GM06990 (cell line): ENCODE measurements at places on chromosomes 16 and 17.

DNA sequence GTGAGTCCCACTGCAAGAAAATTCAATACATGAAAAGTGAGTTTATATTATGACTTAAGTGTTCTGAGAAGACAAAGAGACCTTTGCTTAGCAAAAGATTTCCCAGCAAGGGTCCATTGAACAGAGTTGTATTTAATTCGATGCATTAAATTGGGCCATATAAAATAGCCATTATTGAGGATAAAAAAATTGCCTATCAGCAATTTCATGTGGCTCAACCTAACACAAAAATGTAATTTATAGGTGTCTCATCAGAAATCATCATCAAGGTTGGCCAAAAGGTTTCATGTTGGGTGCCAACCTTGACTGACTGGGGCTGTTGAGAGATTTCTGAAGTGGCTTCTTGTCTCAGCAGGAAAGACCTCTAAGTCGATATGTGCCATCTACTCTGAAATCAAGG lies 84.8 kb upstream of the TOX3 start:
- no peak for DNase-seq

DNA sequence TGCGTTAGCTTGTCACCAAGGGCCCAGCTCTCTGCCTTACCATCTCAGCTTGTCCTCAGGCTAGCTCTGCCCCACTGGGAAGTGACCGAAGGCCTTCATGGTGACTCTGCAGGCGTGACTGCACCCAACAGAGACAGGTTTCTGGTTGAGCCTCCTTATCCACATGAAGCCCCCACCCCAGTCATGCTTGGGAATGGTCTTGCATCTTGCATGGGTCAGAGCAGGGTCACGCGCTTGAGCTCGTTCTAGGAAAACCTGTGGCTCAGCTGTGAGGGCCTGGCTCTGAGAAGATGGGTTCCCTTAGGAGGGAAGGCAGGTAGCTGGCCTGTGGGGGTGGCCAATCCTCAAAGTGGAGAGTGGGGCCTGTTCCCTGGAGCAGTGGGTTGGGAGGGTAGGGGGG lies 122.8 kb downstream of the BANP start:
- no peak for DNase-seq

DNA sequence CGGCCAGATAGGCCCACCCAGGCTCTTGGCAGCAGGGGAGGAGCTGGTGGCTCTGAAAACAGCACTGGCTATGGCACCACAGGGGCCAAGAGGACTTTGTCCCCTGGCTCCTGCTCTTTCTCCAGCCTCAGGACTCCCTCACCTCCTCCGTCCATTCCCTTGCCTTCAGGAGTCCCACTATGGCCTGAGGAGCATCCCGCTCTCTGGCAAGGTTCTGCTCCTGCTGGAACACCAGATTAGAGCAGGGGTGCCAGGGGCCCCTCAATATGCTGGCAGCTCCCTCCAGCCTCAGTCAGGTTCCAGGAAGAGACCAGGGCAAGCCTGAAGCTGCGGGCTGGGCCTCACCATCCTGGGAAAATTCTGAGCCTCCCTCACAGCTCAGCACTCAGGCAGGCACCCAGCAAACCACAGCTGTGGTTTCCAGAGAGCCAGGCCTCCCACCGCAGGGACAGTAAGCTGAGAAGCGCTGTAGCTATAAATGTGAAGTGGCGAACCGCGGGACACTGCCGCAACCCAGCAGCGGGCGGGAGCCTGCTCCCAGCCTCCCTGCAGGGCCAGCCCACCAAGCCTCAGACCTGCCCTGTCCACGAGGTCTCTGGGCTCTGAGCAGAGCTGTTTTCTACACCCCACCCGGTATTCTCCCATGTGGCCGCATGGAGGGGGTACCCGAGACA lies 25.7 kb downstream of the C17orf100 start:
- peak; percentile 31 for DNase-seq

GRCh38 chr17:48054238-48055185 lies 6.4 kb downstream of the NFE2L1 start:
- no peak for DNase-seq

DNA sequence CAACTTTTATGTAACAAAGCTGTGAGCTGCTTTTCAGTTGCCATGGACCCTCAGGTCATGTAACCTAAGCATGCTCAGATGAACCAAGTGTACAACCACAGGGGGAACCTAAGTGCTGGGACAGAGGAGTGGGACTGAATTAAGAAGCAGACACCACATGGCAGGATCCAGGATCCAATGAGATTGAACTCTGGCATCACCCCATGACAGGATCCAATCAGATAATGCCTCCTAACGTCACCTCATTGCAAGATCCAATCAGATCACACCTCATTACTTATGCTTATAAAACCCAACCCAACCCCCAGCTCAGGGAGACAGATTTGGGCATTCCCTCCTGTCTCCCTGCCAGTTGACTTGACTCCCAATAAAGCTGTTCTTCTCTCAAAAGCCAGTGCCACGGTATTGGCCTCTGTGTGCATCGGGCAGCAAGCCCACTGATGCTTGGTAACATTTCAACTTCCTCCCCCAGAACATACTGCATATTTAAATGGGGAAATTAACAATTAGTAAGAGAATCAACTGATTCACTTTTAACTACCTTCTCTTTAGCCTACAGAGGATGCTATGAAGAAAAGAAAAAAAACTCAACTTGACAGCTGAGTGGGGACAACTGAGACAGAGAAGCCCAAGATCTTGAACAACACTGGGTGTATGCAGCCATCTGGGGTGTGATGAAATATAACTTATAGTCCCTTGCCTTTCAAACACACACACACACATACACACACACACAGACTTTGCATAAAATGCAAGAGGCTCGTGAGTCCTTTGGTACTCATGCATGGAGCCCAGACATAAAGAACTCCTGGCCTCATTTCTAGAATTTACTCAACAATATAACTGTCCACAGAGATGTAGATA lies 148.4 kb downstream of the SLC39A11 start:
- no peak for DNase-seq

- no peak for DNase-seq
Measured at GRCh38 chr16:79554912-79555311, 45.6 kb downstream of the MAF start.

GRCh38 chr17:80970044-80970761 lies 21.4 kb upstream of the CHMP6 start:
- peak; percentile 47 for DNase-seq

GRCh38 chr16:31711344-31711845 lies 162.2 kb upstream of the ZNF267 start:
- DNase-seq, result no peak

GRCh38 chr16:48559462-48560211 lies 50.3 kb downstream of the N4BP1 start:
- no peak for DNase-seq

DNA sequence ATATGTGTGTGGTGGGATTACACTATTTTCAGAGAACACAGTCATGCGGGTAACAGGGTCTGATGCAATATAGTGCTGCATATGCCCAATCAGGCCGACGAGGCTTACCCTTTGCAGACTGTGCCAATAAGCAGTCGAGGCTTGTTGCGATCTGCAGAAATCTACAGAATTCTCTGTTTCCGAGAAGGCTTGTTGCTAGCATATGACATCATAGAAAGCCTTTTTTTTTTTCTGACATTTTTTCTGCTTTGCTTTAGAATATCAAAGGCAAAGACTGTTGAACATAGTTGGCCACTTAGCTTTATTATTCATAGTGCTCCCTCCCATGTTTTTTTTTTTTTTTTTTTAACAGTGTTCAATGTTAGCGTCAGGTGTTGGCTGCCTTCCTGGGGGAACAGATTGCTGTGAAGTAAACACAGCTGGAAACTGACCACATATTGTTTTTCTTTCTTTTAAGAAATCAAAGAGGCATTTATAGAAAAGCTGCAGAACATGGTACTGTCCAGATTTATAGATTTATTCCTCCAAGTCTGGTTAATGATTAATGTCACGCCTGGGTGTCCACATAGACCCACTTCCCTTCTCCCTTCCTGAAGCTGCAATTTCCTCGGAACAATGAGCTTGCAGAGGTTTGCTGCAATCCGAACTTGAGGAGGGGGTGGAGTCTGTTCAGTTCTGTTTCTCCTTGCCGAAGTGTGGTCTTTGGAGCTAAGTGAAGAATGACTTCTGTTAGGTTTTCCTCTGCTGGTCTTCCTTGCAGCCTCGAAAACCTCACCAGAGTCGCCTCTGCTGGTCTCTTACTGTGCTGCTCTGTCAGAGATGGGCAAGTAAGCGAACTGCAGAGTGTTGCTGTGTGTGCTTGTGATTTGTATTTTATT lies 87.3 kb downstream of the MAP2K6 start:
- no peak for DNase-seq

DNA sequence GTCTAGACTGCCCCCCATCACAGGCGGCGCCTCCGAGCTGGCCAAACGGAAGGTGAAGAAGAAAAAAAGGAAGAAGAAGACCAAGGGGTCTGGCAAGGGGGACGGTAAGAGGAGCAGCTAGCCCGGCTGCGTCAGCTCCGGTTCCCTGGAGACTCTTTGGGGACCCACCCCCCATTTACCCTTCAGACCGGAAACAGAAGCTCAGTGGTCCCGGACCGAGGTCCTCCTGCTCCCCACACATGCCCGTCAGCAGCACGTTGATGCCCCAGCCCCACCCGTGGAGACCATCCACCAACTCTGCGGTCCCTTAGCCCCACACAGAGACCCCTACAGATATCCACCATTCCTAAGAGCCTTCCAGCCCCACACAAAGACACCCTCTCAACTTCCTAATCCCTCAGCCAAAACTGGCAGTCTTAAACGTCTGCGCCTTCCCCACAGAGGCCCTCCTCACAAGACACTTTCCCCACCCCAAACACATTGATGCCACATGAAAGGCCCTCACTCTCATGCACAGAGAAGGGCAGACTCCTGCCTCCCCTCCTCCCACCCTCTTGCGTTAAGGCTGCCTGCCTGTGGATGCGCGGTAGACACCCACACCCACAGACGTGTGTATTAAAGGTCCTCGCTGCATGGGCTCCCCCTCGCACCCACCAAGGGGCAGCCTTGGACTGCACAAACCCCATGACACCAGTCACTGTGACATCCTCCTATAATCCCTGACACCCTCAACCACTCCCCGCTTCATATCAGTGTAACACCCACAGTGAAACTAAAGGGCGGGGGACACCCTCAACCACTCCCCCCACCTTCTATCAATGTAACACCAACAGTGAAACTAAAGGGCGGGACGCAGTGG lies 58.2 kb upstream of the RPH3AL start:
- no peak for DNase-seq

DNA sequence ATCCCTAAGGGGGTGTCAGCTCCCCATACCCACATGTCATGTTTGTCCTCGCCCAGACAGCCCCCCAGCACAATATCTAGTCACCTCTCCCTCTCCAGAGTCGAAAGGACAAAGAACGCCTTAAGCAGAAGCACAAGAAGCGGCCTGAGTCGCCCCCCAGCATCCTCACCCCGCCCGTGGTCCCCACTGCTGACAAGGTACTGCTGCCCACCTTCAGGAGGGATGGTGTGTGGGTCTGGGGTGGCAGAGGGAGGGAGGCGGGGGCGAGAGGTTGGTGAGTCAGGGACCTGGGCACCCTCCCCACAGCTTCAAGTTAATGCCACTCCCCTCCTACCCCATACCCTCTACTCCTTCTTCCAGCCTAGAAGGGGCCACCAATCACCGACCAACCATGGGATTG lies 7.5 kb downstream of the MLLT6 start:
- DNase-seq, result no peak

DNA sequence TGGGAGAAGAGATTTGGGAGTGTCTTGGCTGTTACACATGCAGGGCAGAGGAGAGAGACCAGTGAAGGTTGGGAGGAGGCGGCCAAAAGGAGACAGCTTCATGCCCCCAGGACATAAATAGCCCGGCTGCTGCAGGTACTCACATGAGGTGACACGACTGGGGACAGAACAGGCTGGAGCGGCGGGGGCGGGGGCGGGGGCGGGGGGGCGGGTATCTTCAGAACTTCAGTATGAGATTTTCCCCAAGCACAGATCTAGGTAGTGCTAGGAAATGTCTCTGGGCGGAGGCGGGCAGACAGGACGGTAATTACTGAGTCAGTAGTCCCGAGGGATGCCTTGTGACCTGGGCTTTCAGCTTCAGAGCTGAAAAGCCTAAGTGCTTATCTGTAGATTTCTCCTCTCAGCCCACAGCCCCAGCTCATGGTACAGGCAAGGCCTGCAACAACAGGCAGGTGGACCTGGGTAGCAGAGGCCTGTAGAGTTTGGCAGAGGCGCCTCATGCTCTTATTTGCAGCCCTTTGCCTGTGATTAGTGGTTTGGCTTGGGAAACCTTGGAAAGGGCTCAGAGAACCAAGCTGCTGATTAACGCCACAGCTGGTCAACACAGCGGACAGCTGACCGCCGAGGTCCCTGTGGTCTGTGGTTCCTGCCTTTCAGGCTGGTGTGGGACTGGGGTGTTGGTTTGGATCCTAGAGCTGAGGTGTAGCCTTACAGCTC lies 24.5 kb downstream of the UNK start:
- no peak for DNase-seq

- DNase-seq, result no peak
Measured at GRCh38 chr16:71931599-71931998, 36.3 kb downstream of the IST1 start.

DNA sequence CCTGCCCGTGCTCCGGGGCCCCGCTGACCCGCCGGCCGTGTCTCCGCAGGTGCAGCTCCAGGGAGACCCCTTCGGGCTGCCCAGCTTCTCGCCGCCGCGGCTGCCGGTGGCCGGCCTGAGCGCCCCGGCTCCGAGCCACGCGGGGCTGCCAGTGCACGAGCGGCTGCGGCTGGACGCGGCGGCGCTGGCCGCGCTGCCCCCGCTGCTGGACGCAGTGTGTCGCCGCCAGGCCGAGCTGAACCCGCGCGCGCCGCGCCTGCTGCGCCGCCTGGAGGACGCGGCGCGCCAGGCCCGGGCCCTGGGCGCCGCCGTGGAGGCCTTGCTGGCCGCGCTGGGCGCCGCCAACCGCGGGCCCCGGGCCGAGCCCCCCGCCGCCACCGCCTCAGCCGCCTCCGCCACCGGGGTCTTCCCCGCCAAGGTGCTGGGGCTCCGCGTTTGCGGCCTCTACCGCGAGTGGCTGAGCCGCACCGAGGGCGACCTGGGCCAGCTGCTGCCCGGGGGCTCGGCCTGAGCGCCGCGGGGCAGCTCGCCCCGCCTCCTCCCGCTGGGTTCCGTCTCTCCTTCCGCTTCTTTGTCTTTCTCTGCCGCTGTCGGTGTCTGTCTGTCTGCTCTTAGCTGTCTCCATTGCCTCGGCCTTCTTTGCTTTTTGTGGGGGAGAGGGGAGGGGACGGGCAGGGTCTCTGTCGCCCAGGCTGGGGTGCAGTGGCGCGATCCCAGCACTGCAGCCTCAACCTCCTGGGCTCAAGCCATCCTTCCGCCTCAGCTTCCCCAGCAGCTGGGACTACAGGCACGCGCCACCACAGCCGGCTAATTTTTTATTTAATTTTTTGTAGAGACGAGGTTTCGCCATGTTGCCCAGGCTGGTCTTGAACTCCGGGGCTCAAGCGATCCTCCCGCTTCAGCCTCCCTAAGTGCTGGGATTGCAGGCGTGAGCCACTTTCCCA lies 5.9 kb downstream of the CTF1 start:
- peak; percentile 78 for DNase-seq

GRCh38 chr17:78696016-78696982 lies 85.8 kb downstream of the CYTH1 start:
- DNase-seq, result no peak

- no peak for DNase-seq
Measured at GRCh38 chr16:76114681-76115080, 162.5 kb upstream of the CNTNAP4 start.

- DNase-seq, result peak; percentile 80
Measured at GRCh38 chr17:77465358-77466041, 324.7 kb downstream of the SEC14L1 start.

- DNase-seq, result no peak
Measured at GRCh38 chr16:49248227-49248626, 33.4 kb downstream of the CBLN1 start.

GRCh38 chr17:9948928-9949327 lies 43.9 kb upstream of the RCVRN start:
- no peak for DNase-seq

GRCh38 chr17:64130559-64131001 lies 636 bp upstream of the ERN1 start:
- no peak for DNase-seq
